ENCODE measurements at places on chromosomes 2 and 18. TPM values are rescaled to one million over a fixed set of nuclear protein-coding genes. Genes with fewer than 3 reads are reported as not detected.

PROKR1 gene
- total RNA-seq, result not detected

HNMT gene
- 1.4 TPM for total RNA-seq

SCN7A gene
- not detected for total RNA-seq

RTP5 gene
- not detected for total RNA-seq

NT5DC4 gene
- total RNA-seq, result not detected

DOCK10 gene
- total RNA-seq, result 2.0 TPM

TCF23 gene
- not detected for total RNA-seq

PLEK gene
- total RNA-seq, result under 0.01 TPM

ALS2 gene
- total RNA-seq, result 18.7 TPM

THUMPD2 gene
- total RNA-seq, result 3.5 TPM

CFAP65 gene
- not detected for total RNA-seq

ANKRD30B gene
- total RNA-seq, result under 0.01 TPM

IGFBP5 gene
- total RNA-seq, result 5.0 TPM

CDCA7 gene
- 3.9 TPM for total RNA-seq

CRYGB gene
- total RNA-seq, result not detected

LYPD6 gene
- total RNA-seq, result 7.5 TPM

All from lung microvascular endothelial cell (primary cell).